ENCODE measurements at places on chromosomes 3 and 15. TPM values are rescaled to one million over a fixed set of nuclear protein-coding genes. Genes with fewer than 3 reads are reported as not detected.

The SV2B gene
- 3.0 TPM for polyA plus RNA-seq

The HCLS1 gene
- polyA plus RNA-seq = 6.3 TPM

The HAPLN3 gene
- polyA plus RNA-seq = 9.4 TPM

The SLC9A9 gene
- 10.0 TPM for polyA plus RNA-seq

The BUB1B gene
- polyA plus RNA-seq = 8.8 TPM

The ARPP19 gene
- polyA plus RNA-seq = 64.8 TPM

The SLC28A2 gene
- 0.13 TPM for polyA plus RNA-seq

The DUOX1 gene
- polyA plus RNA-seq = 2.9 TPM

The REC114 gene
- polyA plus RNA-seq = not detected

The TIMP4 gene
- 2.2 TPM for polyA plus RNA-seq

The DVL3 gene
- polyA plus RNA-seq = 85.7 TPM

The DOCK3 gene
- 0.15 TPM for polyA plus RNA-seq

The P2RY12 gene
- 0.92 TPM for polyA plus RNA-seq

The ATP8B4 gene
- 1.9 TPM for polyA plus RNA-seq

The MNS1 gene
- 5.4 TPM for polyA plus RNA-seq

The RPS17 gene
- 3,051 TPM for polyA plus RNA-seq

The COL8A1 gene
- 1.1 TPM for polyA plus RNA-seq

The CHCHD6 gene
- 7.9 TPM for polyA plus RNA-seq

The SENP8 gene
- 5.9 TPM for polyA plus RNA-seq

The BRK1 gene
- 127 TPM for polyA plus RNA-seq

The ADGRG7 gene
- polyA plus RNA-seq = not detected

The TRIM59 gene
- polyA plus RNA-seq = 6.5 TPM

The RASGRP1 gene
- polyA plus RNA-seq = 0.18 TPM

The SUSD5 gene
- polyA plus RNA-seq = 1.8 TPM

The TOPBP1 gene
- 25.1 TPM for polyA plus RNA-seq

The CRABP1 gene
- 29.2 TPM for polyA plus RNA-seq

The CLDN16 gene
- polyA plus RNA-seq = 0.13 TPM

The PHC3 gene
- 18.4 TPM for polyA plus RNA-seq

The EHHADH gene
- 1.8 TPM for polyA plus RNA-seq

The CNTN4 gene
- 9.0 TPM for polyA plus RNA-seq

The HYAL1 gene
- polyA plus RNA-seq = 1.7 TPM

The EXOSC7 gene
- 37.7 TPM for polyA plus RNA-seq

The GOLGA8H gene
- polyA plus RNA-seq = 0.81 TPM

The ARHGEF26 gene
- polyA plus RNA-seq = 10.3 TPM

The ACP3 gene
- 0.65 TPM for polyA plus RNA-seq

The CD276 gene
- 107 TPM for polyA plus RNA-seq

The CCR9 gene
- polyA plus RNA-seq = not detected

The MUSTN1 gene
- polyA plus RNA-seq = 169 TPM

The IL17RD gene
- 22.1 TPM for polyA plus RNA-seq

The TTBK2 gene
- 13.2 TPM for polyA plus RNA-seq

The QTRT2 gene
- 10.4 TPM for polyA plus RNA-seq

The CYP8B1 gene
- 0.09 TPM for polyA plus RNA-seq

The SLC24A5 gene
- not detected for polyA plus RNA-seq

The TUSC7 gene
- polyA plus RNA-seq = not detected

The SLC38A3 gene
- 3.9 TPM for polyA plus RNA-seq

The TAGLN3 gene
- polyA plus RNA-seq = 3.4 TPM

The CASR gene
- polyA plus RNA-seq = not detected

The ALPK3 gene
- polyA plus RNA-seq = 92.1 TPM

Measured in forelimb muscle (tissue), 1 donor.